NCI-H510A (cell line): ENCODE measurements at places on chromosomes 5 and 9.

DNA sequence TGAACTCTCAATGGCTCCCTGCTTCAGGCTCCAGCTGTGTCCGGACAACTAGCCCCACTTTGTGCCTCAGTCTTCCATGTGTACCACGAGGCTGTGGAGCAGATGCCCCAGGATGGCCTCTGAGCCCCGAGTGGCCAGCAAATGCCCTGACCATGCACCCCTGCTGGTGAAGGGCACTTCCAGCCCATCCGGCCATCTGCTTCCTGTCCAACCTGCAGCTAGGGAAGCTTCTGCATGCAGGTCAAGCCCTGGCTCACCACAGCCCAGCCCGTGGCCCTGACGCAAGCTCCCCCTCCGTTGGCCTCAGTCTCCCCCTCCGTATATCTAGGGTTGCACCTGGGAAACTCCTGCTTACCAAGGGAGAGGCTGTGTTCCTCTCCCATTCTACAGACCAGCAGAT lies 4.8 kb downstream of the NINJ1 start:
- no peak for DNase-seq

GRCh38 chr5:154826-155225 lies 36.5 kb upstream of the LRRC14B start:
- no peak for DNase-seq

DNA sequence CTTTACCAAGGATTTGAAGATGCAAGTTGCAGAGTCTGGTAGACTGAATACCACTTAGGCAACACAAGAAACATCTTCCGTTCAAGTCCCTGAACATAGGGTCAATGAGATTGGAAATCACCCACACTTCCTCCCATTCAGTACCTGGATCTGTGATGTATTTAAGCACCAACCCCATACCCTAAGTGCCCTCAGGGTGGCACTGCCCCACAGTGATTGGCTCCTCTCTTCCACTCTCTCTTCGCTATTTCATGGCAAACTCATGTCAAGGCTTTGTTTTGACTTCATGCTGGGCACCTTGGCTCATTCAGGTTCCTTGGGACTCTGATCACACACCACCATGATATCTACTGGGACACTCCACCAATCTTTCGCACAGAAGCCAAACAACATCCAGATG lies 53.7 kb downstream of the GGTA1 start:
- DNase-seq = no peak

- DNase-seq = no peak
Observed at GRCh38 chr9:116027096-116027495, 126.5 kb upstream of the PAPPA start.

DNA sequence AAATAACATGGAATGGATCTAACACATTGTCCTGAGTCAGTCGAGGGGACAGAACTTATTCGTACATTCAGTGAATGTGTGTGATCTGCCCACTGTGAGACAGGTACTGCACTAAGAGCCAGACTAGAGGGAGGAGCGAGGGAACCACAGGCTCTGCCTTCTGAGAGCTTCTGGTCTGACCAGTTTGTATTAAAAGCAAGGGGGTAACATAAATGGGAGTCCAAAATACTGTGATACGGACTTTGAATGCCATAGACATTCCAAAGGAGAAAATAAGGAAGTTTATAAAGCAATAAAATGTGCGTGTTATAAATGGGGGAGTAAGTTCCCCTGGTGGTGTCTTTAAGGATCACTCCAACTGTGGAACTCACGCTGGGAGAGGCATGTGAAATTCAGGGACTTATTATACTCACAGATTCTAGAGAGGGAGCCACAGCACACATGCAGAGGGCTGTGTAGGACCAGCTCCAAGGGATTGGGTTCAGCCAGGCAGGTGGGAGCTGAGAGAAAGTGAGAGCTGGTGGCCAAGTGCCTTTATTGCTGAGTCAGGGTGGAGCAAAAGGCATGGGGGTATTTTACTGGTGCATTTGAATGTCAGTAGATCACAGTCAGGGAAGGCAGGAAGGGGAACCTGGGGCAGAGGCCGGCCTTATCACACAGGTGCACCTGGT lies 186.5 kb upstream of the WWC1 start:
- no peak for DNase-seq

- no peak for DNase-seq
Observed at GRCh38 chr9:13296972-13297371, 17.5 kb upstream of the MPDZ start.

DNA sequence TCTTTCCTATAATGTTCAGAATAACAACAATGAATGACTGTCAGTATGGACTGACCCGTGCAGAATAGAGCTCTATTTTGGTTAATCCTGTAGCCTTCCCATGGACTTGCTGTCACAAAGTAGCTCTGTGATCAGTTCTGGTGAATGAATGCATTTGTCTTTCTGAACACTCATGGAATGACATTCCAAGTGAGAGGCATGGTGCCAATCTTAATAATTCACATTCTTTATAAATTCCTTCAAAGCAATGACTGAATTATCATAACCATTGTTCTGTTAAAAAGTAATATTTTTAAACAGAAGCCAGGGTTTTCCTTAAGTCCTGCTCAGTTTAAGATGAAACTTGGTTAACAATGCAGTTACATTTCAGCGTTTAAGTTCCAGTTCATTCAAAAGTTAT lies 360.5 kb downstream of the ICE1 start:
- DNase-seq = no peak

GRCh38 chr5:38866362-38867031 lies 20.7 kb downstream of the OSMR start:
- DNase-seq = no peak

GRCh38 chr5:68246802-68247201 lies 31.2 kb downstream of the PIK3R1 start:
- DNase-seq = no peak

DNA sequence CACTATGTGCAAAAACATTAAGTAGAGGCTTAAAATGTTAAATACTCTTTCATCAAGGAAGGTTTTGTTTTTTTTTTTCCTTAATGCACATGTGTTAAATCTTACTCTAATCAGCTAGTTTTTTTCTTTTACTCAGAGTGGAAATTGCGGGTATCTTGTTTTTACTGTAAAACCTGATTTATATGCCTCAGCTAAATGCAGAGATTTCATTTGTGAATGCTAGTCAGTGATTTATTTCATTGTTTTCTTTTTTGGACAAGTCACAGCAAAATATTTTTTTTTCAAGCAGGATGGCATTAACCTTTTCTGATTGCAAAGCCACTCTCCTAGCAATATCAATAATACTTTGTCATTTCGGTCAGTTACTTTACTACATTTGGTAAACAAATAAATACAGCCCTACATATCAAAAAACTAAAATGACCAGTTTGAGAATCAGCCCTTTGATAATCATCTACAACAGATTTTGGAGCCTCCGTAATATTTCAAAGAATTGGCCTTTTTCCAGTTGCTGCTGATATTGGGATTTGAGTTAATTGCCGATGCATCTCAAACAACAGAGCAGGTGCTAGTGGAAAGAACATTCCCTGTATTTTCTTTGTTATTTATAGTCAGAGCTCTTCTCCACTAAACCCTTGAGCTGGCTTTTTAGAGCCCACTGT lies 579.2 kb upstream of the ZNF608 start:
- no peak for DNase-seq

- DNase-seq = no peak
Observed at GRCh38 chr9:118091226-118091625, 387.0 kb downstream of the TLR4 start.

GRCh38 chr9:121987314-121987713 lies 105.8 kb downstream of the TTLL11 start:
- DNase-seq = no peak

DNA sequence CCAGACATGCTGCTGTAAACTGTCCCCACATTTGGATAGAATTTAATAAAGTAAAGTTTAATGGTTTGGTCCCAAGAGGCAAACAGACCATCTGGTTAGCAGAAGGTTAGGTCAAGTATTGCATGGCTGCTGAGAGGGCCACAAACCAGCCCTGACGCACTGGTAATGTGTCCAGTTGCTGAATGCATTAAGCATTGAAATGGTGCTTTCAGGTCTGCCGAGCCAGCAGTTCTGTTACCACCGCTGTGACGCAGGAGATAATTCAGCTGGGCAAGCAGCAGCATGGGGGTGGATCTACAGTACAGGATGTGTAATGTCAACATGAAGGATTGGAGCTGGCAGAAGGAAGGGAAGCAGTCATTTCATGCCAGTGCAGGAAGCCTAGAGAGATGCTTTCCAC lies 16.0 kb downstream of the ZNF462 start:
- DNase-seq = peak; percentile 80

GRCh38 chr5:60674251-60675069 lies 25.5 kb downstream of the DEPDC1B start:
- no peak for DNase-seq

GRCh38 chr9:90307891-90308290 lies 334.7 kb downstream of the DIRAS2 start:
- DNase-seq = no peak

DNA sequence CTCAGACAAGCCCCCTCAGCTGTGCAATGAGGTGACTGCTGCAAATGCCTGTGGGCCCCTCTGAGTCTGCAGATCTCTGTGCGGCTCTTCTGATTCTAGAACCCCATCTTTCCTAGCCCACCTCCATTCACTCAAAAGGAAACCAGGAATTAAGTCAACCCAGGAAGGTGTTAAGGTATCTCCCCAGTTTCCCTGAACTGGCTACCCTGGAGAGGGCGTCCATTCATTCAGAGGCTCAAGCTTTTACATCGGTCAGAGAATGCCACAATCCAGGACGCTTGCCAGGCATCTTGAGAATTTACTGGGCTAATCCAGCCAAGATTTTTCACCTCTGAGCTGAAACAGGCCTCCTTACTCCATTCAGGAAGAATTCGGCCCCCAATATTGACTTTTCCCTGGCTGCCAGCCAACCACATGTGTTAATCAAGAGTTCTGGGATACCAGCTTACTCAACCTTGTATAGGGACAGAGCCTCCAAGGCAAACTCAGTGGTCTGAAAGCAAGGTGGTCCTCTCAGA lies 889 bp upstream of the ADAMTS12 start:
- DNase-seq = no peak

DNA sequence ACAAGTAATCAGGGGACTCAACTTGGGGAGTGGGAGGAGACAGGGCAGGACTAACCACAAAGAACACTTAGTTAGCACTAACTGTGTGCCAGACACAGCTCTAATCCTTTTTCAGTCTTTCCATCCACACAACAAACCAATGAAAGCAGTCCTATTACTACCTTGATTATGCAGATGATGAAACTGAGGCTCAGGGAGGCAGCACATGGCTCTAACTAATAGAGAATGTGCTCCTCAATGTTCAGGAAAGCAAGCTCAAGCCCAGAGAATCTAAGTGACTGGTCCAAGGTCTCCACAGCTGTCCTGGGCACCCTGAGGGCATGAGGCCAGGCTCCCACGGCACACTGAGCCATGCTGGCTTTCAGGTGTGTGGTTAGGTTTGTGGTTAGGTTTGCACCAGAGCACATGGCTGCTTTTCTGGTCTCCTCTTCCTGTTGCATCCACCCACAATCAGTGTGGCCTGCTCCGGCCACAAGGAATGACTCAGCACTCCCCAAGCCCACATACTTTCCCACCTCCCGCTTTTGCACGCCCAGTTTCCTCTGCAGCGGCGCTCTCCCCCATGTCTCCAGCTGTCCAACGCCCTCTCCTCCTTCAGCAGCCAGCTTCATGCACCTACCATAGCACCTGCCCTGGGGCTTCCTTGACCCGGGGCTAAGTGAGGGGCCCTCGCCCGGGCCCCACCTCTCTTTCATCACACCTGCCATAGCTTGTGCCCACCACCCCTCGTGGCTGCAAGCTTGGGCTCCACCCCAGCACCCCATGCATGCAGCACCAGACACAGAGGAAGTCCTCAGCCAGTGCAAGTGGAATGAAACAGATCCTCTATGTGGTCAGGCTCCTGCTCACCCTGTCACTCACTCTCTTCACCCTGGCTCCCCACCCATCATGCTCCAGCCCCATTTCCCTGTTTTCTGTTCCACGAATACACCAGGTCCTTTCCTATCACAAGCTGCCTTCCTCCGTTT lies 133.1 kb downstream of the GABBR2 start:
- DNase-seq = no peak

- no peak for DNase-seq
Observed at GRCh38 chr9:98635374-98635773, 73.4 kb downstream of the GABBR2 start.

GRCh38 chr9:14907360-14907685 lies 2.9 kb downstream of the FREM1 start:
- DNase-seq = no peak

- DNase-seq = no peak
Observed at GRCh38 chr9:112125951-112126388, 49.1 kb downstream of the SUSD1 start.

DNA sequence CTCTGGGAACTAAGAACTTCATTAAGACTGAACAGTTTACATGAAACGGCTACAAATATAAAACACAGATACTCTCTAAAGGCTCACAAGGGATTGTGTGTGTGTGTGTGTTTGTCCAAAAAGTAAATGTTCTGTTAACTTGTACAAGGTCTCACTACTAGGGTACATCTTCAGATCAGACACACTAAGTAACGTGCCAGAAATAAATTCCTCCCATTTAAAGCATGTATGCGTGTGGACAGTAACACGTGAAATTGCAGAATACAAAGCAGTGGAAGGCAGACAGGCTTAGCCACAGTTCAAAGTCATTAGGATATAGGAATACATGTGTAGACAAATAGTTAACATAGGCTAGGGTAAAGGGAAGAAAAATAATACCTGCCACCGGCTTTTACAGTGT lies 1.8 kb downstream of the BNC2 start:
- no peak for DNase-seq

DNA sequence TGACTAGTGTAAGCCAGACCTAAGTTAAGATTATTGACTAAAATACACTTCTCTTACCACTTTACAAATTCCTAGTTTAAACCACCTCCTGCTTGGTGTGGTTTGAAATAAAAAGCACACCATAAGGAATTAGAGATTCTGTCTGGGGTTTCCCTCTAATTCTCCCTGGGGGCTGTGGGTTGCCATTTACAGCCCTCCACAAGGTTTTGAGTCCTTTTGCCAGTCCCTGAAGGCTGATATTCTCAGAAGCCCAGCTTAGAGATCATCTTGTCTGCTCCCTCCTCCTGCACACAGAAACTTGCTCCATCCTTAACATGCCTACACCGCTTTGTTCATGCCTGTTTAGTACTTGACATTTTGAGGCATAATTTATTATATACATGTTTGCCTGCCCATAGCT lies 7.2 kb upstream of the LMNB1 start:
- DNase-seq = no peak

GRCh38 chr5:150636391-150637244 lies 3.8 kb upstream of the SYNPO start:
- DNase-seq = no peak

GRCh38 chr5:41339339-41339738 lies 126.0 kb upstream of the C6 start:
- no peak for DNase-seq

DNA sequence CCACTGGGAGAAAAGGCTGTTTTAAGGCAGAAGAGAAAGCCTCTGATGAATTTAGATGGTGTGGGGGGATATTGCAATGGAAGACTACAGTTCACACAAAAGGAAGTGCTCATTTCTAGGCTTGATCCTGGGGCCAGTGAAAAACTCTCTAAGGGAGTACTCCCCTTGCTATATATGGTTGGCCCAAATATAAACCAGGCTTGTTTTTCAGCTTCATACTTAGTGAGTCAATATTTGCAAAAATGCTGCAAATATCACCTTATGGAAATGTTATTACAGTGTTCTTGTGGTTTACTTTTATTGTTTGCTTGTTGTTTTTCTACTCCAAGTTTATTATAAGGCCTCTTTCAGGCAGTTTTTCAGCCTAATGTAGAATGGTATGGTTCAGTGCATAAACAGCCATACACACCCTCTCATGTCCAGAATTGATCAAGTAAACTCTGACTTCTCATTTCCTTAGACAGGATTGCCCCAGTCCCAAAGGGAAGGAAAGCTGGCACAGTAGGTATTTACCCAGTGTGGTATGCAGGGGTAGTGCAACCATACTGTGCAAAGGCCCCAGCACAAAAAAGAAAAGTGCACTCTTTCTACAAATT lies 115.1 kb downstream of the FEM1C start:
- DNase-seq = no peak

- no peak for DNase-seq
Observed at GRCh38 chr9:91776409-91777291, 173.4 kb downstream of the ROR2 start.
